ENCODE measurements at places on chromosomes 3 and 15.

- no peak for DNase-seq
Measured at GRCh38 chr3:17336291-17336690, 406.1 kb downstream of the TBC1D5 start.

DNA sequence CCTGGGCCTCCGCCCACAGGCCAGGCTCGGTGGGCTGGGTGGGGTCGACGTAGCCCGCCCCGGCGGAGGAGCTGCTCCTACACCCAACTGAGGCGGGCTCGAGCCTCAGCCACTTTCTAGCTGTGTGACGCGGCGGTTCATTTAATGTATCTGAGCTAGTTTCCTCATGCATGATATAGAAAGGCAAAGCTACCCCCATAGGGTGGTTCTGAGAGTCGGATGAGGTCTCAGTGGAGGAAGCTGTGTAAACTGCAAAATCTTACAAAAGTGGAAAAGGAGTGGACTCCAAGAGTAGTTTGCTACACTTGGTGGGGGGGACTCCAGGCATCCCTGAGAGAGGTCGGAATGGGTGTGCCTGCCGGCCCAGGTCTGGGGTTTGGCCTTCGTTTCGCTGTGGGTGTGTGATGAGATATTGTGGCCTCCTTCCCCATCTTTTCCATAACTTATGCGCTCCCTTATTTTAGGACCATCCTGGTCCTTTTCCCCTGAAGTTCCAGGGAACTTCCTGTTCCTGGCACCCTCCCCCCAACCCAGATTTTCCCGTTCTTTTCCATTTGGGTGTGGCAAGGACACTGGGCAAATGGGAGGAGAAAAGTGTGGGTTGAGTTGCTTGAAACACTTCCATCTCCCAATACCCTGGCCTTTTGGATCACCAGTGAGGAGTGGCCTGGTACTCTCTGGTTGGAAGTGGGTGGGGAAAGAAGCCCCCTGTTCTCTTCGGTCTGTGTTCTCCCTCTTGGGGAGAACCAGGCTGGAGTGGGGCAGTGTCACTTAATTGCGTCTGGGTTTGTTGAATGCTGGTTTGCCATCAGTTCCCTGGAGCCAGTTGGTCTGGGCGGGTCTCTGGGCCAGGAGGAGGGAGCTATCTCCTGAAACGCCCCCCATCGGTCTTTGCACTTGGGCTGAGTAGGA lies 1.1 kb downstream of the PDIA5 start:
- no peak for DNase-seq

- DNase-seq: no peak
Measured at GRCh38 chr3:72903004-72903403, 15.2 kb downstream of the GXYLT2 start.

DNA sequence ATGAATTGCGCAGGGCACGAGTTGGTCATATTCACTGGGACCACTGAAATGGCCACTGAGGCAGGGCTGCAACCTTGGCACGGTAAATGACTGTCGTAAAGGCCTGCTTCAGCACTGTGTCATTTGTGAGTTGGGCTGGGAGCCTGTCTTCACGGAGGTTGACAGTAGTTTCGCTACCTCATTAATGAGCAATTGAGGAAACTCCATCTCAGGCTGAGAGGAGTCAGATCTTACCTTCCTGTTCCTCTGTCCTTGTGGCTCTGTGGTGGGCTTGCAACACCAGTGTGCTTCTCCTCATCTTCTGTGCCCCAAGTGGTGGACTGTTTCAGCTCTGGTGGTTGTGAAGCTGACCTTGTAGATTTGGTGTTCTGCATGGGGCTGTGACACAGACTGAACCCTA lies 80.1 kb upstream of the EIF1B start:
- no peak for DNase-seq

DNA sequence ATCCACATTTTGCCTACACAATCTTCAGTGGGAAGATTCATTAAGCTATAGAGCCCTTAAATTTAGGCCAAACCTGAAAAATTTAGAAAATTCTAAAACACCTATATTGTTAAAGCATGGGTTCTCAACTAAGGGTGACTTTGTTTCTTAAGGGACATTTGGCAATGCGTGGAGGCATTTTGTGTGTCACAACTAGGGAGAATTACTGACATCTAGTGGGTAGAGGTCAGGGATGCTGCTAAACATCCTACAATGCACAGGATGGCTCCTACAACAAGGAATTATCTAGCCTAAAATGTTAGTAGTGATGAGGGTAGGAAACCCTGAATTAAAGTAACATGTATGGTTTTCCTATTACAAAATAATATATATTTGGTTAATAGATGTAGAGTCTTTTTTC lies 55.8 kb downstream of the TBC1D5 start:
- no peak for DNase-seq

GRCh38 chr15:47194718-47195117 lies 522.6 kb upstream of the SEMA6D start:
- DNase-seq: no peak

GRCh38 chr15:45249125-45249780 lies 2.8 kb upstream of the SLC28A2 start:
- DNase-seq: no peak

- DNase-seq: no peak
Measured at GRCh38 chr15:61748529-61748928, 311.7 kb downstream of the VPS13C start.

DNA sequence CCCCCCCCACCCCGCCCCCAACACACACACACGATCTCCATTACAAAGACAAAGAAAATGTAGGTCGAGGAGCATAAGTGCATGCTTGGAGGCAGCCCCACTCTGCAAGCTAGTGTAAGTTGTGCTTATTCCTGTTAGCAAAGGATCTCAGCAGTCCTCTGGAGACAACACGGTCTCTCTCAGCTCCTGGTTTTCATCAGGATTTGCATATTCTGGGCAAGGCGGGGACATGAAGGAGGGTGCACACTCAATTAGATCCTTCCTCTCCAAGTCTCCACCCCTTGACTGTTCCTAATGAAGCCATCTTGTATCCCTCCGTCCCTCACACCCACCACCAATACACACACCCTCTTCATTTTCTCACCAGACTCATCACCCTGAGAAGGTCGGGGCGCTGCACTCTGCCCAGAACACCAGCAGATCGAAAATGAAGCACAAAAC lies 63.8 kb downstream of the MRPL46 start:
- DNase-seq: no peak

GRCh38 chr15:95291898-95292472 lies 1038.5 kb upstream of the NR2F2 start:
- DNase-seq: no peak

GRCh38 chr3:134652409-134652831 lies 1.6 kb upstream of the KY start:
- DNase-seq: no peak

- no peak for DNase-seq
Measured at GRCh38 chr15:71447328-71448250, 332.3 kb downstream of the THSD4 start.

DNA sequence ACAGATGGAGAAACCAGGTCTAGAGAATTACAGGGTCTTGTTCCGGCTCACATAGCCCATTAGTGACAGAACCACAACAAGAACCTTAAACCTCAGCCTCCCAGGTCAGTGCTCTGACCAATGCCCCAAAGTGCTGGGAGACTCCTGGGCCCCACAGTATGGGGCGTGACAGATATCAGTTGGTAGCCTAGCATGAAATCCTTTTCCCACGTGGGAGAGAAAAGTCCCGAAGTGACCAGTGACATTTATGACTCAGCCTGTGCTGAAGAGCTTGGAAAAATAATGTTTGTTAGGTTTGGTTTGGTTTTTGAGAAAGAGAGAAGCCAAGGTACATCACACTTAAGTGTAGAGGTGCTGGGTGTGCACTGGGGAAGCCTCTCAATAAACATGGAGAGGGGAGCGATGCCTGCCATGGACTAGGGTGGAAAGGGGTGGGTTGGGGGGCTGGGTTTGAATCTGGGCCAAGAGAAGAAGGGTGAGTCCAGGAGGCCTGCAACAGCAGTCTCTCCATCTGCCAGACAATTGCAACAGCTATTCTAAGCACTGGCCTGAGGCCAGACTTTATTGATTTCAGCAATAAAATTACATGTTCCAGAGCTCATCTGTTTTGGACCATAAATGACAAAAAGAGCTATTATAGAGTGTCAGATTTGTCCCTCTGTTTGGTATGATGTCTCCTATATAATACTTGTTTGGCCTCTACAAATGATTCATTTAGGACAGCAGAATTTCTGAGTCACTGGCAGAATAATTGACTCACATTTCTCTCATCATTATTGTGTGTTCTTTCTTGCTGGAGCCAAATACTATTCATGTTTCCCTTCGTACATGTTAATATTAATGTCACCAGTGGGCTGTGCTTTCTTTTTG lies 43.4 kb downstream of the C2CD4A start:
- no peak for DNase-seq

DNA sequence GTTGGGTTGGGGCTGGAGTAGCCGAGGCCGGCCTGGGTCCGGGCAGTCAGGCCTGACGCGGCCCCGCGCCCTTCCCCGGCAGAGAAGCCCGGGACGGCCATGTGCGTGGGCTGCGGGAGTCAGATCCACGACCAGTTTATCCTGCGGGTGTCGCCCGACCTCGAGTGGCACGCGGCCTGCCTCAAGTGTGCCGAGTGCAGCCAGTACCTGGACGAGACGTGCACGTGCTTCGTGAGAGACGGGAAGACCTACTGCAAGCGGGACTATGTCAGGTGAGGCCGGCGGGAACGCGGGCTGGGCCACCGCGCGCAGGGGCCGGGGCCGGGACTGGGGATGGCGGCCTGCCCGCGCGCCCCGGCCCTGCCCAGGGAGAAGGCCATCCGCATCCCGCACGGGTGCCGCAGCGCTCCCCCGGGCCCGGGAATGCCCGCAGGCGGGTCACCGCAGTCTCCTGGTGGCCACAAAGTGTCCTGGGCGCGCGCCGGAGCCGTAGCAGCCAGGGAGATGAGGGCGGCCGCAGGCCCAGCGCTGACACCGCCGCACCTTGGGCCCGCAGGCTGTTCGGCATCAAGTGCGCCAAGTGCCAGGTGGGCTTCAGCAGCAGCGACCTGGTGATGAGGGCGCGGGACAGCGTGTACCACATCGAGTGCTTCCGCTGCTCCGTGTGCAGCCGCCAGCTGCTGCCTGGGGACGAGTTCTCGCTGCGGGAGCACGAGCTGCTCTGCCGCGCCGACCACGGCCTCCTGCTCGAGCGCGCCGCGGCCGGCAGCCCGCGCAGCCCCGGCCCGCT lies 1.3 kb downstream of the ISL2 start:
- DNase-seq: no peak

GRCh38 chr3:184015381-184016019 lies 2.2 kb downstream of the ABCC5 start:
- DNase-seq: no peak

DNA sequence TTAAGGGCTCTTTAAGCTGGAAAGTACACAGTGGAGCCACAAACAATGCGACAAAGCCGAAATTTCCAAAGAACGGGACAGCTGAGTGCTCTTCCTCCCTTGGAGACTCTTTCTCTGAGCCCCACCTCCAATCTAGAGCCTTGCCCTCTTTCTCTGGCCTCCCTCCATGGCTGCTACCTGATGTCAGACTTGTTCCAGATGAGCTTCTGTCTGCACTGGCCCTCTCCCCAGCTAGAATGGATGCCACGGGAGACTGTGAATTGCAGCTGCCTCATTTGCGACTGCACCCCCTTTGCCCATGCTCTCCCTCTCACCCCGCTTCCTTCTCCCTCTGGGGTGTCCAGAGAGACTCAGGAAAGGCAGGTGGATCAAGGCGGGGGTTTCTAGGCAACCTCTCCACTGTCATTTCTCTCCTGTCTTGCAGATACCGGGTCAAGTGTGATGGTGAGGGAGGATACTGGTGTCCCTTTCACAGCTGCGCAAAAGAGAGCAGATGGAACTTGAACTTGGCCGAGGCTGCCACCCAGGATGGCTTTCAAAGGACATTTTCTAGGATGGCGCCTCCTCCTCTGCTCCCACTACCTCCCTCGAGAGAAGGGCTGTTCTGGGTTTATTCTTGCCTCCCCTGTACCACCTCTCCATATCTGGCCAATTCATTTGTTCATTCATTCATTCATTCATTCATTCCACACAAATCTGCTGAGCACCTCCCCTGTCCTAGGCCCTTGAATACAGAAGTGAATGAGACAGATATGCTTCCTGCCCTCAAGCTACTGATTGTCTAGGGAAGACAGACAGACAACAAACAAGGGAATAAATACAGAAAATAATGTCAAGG lies 12.8 kb downstream of the ATP2B2 start:
- DNase-seq: no peak

DNA sequence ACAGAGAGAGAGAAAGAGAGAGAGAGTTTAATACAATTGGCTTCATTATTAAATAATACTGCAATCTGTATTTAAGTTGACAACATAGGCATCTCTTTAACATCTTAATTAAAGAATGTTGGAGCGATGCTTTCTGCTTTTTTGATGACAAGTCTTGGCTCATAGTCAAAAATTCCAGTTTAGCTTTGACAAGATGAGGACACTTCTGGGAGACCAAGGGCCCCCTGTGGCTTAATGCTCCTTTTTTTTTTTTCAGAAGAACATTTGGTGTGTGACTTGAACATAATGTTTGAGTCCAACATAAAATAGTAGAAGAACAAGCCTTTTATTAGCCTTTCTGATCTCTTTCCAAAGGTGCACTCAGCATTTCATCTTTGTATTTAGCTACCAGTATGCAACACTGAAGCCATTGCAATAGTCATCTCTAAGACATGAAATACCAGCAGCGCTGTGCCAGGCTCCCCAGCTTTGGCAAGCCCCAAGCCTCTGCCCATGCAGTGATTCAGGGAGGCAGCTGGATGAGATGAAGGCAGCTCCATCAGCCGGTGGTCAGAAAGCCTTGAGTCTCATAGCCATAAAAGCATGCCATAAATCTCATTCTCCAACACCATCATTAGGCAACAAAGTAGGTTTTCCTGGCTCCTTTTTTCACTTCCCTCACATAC lies 349.4 kb upstream of the SEMA6D start:
- DNase-seq: no peak

DNA sequence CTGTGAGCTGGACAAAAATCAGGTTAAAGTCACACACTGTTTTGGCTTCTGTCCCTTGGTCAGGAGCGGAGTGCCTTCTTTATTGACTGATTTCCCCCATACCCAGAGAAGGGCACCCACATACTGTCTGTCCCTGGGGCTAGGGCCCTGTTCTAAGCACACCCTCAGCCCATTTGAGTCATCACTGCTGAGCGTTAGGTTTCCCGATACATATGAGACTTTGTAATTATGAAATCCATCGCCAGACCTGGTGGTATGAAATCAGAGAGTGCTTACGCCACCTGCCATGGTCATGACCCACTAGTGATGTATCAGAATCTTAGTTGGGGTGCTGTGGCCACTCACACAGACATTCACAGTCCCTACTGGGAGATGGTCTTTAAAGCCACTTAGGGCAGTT lies 96.8 kb downstream of the CHDH start:
- DNase-seq: no peak

DNA sequence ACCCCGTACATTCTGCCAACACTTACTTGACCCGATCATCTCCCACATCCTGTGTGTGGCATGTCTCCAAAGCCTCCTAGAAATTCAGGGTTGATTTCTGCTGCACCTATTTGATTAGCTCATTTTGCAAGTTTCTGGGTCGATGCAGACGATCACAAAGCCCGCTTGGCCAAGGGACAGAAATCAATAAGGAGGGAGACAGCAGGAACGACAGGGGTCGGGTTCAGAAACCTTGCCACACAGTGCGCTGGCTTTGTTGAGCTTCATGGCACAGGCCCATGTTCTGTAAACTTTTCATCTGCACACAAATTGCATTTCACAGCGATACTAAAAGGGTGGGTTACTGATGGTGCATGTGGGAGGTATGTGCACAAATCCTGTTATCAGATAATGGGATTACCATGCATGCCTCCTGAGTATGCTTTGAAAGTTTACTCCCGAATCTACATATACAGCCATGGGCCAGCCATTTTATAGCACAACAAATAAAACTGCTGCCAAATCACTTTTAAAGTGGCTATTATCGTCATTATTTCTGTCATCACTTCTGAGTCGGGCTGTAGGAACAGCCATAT lies 95.9 kb upstream of the ATP11B start:
- no peak for DNase-seq

- DNase-seq: no peak
Measured at GRCh38 chr3:86451749-86452148, 539.2 kb downstream of the VGLL3 start.
